ENCODE measurements at places on chromosomes 11 and 22.

DNA sequence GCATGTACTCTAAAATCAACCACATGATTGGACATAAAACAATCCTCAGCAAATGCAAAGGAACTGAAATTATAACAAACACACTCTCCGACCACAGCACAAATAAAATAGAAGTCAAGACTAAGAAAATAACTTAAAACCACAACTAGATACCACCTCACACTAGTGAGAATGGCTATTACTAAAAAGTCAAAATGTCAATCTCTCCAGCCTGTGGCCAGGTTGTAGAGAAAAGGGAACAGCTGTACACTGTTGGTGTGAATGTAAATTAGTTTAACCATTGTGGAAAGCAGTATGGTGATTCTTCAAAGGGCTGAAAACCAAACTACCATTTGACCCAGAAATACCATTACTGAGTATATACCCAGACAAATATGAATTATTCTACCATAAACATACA, 1025.7 kb upstream of the TENM4 start:
- no peak for DNase-seq

DNA sequence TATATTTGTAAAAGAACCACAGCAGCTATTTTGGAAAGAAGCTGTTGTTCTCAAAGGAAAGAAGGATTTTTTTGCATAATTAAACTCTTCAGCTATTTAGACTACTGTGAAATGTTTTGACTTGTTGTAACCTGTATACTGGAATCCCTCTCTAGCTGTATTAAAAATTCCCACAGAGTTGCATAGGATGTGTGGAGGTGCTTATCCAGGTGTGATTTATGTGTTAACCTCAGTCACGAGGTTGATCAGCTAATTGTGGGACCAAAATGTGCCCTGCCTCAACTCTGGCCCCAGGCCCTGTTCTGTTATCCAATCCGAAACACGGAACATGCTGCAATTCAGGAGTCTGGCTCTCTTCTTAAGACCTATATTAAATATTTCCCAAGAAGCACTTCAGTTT, 70.1 kb downstream of the LIF start:
- DNase-seq, result no peak

- DNase-seq, result no peak
Observed at GRCh38 chr11:118917481-118918127, 8.1 kb downstream of the BCL9L start.

DNA sequence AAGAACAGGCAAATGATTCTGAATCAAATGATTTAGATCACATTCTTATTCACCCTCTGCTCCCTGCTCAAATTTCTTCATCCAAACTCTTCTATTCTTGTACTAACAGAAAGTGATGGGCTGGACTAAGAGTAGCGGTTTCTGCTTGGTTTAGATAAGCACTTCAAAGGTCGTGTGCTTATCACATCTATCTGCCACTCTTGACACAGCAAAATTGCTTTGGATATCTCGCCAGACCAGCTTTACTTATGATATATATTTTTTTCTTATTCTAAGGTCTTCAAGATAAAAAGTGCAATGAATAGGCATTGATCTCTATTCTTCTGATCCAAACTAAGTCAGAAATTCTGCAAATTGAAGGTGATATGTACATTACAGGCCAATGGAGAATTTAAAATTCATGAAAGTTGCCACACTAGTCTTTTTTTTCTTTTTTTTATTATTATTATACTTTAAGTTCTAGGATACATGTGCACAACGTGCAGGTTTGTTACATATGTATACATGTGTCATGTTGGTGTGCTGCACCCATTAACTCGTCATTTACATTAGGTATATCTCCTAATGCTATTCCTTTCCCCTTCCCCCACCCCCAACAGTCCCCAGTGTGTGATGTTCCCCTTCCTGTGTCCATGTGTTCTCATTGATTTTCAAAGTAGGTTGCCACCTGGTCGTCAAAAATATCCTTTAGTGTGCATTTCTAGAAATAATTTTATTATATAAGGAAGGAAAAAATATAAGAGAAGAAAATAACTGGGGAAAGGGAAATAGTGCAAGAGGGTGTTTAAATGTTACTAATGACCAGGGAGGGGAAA, 1941.0 kb upstream of the RAG2 start:
- DNase-seq, result no peak

- DNase-seq, result no peak
Observed at GRCh38 chr11:108541531-108541930, 43.3 kb upstream of the POGLUT3 start.

- DNase-seq, result no peak
Observed at GRCh38 chr11:30832831-30833230, 246.7 kb upstream of the MPPED2 start.

GRCh38 chr11:85685820-85686459, at the start of gene CCDC89:
CCDC89 (minus strand) TSS chr11:85686195; CDS start chr11:85686130, 65 bp downstream.
- DNase-seq, result peak; percentile 81

- no peak for DNase-seq
Observed at GRCh38 chr22:35601743-35602615, 15.2 kb downstream of the MB start.

DNA sequence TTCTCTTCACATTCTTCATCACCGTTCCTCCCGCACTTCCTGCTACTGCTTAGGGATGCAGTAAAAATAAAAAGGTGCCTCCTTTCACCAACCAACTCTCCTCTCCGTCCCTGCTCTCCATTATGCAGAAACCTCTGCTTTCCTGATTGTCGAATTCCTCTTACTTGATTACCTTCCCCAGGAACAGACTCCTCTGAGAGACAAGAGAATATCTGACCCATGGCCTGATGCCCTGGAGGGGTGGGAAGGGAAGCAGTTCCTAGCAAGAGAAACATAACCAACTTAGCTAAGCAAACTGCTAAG, 80.9 kb downstream of the TRIM29 start:
- DNase-seq, result no peak

- peak; percentile 11 for DNase-seq
Observed at GRCh38 chr11:7688238-7688826, 15.0 kb upstream of the CYB5R2 start.

GRCh38 chr11:36350137-36350513, 54.0 kb downstream of the PRR5L start:
- no peak for DNase-seq

DNA sequence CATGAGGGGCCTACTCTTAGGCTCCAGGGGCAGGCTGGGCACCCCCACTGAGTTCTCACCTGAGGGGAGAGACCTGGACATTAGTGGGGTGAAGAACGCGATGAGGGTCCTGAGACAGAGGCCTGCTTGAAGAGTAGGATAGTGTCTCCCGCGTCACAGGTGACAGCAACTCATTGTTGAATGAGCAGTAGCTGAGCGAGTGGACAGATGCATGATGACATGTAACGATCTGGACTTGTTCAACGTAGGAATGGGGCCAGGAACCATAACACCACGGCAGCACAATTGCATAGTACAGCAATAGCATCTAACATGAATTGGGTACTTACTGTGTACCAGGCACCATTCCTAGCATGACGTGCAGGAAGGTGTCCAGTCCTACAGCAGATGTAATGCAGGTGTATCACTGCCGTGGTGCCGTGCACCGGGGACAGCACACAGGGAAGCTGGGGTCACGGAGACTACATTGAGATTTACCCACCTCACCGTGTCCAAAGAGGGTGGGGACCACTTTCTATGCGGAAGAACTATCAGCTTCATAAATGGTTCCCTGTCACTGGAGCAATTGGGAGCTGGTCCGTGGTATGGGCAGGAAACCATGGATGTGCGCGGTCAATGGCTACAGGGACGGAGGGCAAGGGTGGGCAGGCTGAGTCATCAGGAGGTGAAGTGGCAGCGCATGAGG, 1019.1 kb downstream of the TBC1D22A start:
- no peak for DNase-seq

GRCh38 chr11:21710809-21711208, 482.1 kb upstream of the ANO5 start:
- no peak for DNase-seq
